ENCODE measurements at places on chromosomes 16 and 17.

DNA sequence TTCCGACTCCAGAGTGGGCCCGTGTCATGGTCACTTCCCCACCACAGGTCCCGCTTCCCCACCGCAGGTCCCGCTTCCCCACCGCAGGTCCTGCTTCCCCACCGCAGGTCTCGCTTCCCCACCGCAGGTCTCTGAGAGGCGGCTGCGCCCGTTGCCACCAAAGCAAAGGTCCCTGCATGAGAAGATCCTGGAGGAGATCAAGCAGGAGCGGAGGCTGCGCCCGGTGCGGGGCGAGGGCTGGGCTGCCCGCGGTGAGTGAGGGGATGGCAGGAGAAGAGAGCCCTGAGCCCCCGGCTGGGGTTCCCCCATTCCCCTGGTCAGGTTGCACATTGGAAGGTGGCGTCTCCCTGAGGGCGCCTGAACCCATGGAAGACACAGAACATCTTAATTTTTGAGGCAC, 17.4 kb upstream of the TCF25 start:
- no peak for DNase-seq

DNA sequence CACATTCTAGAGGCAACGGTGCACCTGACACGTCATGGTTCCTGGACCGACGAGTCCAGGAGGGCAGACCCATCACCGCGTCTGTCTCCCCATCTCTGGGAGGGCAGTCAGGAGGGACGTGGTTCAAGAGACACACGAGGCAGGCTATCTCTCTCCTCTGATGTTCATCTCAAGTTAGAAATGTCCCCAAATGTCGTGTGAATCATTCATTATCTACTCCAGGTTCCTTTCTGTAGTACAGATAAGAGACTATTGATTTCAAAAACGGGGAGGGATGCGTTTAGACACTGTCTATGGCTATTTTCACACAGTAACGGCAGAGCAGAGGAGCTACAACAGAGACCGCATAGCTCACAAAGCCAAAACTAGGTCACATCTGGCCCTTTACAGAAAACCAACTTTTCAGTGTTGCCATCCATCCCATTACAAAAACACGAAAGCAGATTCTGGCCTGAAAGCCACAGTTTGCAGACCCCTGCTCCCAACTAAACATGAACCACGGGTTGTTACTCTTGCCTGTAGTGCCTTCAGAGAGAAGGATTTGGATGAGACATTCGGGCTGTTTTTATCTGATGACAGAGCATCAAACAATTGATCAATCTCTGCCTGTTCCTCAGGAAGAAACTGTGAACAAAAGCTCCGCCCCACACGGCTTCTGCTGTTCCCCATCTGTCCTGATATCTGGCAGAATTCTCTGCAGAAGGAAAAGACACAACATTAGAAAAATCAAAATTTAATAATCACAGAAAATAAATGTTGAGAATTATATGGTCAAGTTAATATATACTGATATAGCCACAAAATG, 6.8 kb downstream of the MEAK7 start:
- DNase-seq = no peak

- DNase-seq = no peak
These were observed 206.1 kb downstream of the KCNJ2 start for GRCh38 chr17:70375406-70375805.

GRCh38 chr17:13350466-13350865, 251.3 kb downstream of the HS3ST3A1 start:
- no peak for DNase-seq

DNA sequence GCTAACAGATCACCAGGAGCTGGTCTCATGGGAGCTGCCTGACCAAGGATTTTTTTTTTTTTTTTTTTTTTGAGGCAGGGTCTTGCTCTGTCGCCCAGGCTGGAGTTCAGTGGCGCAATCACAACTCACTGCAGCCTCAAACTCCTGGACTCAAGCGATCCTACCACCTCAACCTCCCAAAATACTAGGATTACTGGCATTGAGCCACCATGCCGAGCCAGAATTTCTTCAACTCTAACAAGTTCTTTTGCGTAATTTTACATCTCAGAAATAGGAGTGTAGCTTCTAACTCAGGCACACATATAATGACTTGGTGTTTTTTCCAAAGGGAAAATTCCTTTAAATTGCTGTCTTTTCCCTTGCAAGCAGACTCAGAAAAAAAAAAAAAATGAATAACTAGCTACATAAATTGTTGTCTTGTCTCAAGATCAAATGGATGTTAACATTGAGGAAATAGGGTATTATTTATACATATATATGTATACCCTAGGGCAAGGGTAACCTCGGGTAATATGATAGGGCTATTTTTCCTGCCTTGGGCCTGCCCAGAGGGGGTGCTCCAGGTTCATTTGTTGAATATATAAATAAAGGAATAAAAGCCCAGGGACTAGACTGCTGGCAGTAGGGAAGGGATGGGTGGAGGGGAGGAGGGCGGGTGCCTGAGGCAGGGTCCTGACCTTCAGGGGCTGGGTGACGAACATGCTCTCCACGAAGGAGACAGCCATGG, 42.8 kb upstream of the GCSH start:
- DNase-seq = no peak

GRCh38 chr17:73325527-73325842, 13.7 kb upstream of the CDC42EP4 start:
- no peak for DNase-seq

GRCh38 chr16:60170196-60170595, 1436.1 kb upstream of the GOT2 start:
- DNase-seq = no peak

Data from nucleus accumbens (tissue), 56 donors.